ENCODE measurements at places on chromosomes 3 and 15.

DNA sequence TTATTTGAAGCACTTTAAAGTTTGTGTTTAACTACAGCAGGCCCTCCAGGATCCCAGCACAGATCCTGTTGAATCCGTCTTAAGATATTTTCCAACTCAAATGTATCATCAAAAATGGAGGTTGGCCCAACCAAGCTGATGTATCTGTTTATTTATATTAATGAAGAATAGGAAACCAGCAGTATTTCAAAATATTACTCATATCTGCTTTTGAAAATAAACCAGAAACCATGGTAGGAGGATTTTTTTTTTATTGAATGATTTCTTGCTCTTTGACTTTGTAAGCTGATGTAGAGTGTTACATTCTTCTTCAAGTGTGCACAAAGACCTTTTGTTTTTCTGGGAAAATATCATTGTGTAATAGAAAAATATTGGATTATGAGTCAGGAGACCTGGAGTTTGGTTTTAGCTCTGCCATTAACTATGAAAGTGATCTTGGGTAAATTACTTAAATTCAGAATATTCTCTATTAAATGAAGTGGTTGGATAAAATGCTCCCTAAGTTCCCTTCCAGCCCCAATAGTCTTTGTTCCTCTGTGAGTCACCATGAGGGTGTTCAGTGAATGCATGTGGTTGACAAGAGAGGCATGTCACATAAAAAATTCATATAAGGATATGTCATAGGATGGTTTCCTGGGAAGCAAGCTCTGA lies 221.3 kb upstream of the GAP43 start:
- no peak for DNase-seq

GRCh38 chr15:40338041-40338657 lies 2.6 kb downstream of the CCDC9B start:
- peak; percentile 86 for DNase-seq

DNA sequence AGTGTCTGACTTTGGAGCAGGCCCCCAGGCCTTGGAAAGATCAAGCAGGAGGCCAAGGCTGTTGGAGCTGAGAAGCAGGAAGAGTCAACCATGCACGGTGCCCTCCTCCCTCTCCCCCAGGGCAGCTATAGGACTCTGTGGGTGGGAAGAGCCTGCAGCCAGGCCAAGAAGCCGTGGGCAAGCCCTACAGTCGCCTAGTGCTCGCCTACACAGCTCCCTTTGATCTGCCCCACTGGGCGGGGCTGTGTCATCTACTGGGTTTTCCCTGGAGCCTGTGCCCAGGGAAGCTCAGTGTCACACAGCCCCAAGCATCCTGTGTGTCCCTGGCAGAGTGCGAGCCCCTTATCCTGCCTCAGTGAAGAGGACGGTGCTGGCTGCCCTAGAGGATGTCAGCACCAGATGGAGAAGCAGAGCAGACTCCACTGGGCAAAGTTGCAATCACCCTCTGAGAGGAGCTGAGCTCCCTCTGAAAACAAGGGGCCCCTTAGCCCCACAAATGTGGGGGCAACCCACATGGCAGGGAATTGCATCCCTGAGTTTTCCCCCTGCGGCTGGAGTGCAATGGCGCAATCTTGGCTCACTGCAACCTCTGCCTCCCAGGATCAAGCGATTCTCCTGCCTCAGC lies 72.2 kb downstream of the KLF13 start:
- DNase-seq: peak; percentile 49

DNA sequence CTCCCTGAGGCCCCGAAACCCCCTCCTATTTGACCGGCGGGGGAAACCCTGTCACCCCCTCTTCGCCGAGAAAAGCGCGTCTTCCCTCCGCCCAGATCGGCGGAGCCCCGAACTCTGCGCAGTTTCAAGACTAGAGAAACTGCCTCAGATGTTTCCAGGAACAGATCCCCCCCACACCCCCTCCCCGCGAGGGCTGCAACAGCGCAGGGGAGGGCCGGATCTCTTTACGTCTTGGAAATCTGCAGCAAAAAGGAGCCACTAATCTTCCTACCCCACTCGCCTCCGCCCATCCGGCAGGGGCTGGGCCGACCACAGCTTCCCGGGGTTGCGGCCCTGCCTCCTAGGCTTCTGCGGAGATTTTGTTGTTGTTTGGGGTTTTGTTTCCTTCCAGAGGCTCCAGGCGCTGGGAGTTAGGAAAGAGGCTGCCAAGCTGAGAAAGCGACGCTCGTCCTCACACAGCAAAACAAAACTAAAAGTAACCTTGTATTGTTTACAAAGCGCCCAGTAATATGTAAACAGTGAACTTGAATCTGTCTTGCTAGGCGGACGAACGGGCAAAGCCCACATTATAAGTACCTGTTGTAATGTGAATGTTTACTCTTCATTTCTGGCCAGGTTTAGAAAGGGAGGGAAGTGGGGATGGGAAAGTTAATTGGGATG lies 2.2 kb downstream of the FOXB1 start:
- peak; percentile 64 for DNase-seq

DNA sequence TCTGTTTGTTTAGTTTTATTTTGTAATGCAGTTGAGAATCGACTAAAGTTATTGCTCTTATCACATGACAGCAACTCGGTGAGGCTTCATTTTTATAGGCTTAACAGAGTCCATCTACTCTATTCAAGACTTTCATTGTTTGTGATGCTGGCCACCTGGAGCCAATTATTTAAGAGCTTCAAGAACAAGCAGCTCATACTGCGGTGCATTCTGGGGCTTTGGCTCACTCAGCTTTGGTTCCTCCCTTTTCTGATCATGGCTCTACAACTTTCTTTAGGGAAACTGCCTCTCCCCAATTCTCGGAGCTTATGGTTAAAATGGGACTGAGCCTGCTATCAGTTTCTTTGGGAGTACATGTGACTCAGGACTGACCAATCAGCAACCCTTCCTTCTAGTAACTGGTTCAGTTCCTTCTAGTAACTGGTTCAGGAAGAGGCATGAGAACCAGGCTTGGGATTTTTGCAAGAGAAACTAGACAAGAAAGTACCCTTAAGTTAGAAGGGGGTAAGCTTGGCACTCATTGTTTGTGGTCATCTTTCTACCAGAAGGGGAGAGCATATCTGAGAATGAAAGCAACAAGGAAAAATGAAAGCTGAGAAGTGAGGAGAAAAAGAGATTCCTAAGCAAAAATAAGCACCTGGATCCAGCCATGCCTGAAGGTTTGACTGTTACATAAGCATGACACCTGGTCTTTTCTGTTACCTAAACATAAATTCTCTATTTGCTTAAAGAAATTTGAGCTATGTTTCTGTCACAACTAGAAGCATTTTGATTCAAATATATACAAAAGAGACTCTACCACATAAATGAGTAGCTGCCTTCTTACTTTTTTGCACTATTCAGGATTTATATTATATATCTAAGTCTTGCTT lies 24.1 kb upstream of the ARHGEF3 start:
- no peak for DNase-seq

DNA sequence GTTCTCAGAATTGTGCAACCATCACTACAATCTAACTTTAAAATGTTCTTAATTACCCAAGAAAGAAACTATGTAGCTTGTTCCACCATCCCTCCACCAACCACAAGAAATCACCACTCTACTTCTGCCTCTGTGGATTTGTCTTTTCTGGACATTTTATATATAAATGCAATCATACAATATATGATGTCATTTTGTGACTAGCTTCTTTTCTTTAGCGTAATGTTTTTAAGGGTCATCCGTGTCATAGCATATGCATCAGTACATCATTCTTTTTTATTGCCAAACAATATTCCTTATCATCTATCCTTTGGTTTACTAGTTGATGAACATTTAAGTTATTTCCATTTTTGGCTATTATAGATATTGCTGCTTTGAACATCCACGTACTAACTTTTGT lies 5.8 kb downstream of the ROBO2 start:
- no peak for DNase-seq

DNA sequence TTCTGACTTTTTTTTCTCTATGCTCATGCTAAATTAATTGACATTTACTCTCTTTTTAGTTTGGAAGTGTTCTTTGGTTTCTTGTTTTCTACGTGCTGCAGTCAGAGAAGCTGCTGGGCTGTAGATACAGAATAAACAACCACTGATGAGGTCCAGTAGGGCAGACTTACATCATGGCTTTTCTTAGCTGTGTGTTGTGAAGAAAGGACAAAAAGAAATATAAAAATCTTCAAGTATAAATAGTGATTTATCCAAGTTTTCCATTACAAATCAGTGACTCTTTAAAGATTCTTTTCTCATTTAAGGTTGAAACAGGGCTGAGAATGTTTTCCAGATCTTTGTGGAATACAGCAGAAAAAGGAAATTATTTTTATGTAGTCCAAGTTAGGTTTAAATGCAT lies 122.2 kb downstream of the CMSS1 start:
- no peak for DNase-seq

- no peak for DNase-seq
Observed at GRCh38 chr3:184601576-184602371, 40.2 kb downstream of the EPHB3 start.

GRCh38 chr3:150521463-150521862 lies 24.8 kb downstream of the SERP1 start:
- no peak for DNase-seq

DNA sequence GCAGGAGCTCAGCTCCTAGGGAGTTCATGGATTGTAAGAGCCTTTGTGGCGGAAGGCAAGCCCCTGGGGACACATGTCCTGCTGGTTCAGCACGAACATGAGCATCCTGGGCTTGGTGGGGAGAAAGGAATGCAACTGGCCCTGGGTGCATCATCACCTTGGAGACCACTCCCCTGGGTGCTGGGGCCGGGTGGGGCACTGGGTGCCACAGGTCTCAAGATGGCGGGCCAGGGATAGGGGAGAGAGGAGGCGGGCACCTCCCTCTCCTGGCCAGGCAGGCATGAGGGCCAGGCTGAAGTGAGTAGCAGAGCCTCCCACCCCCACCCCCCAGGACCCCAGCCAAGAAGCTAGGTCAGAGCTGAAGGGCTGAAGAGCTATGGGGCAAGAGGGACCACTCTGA lies 768 bp downstream of the PCBP4 start:
- no peak for DNase-seq

DNA sequence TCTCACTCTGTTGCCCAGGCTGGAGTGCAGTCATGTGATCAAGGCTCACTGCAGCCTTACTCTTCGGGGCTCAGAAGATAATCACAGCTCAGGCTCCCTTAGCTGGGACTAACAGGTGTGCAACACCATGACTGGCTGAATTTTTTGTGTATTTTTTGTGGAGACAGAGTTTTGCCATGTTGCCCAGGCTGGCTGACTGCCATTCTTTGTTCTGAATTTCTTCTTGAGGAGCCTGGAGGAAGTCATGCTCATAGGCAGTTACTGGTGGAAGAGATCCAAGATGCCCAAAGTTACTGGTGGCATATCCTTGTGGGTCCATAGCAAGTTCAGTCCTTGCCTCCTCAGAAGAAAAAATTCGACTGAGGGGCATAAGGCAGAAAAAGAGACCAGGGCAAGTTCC lies 16.6 kb upstream of the UBP1 start:
- no peak for DNase-seq

GRCh38 chr3:18732474-18732873 lies 307.3 kb upstream of the SATB1 start:
- no peak for DNase-seq

- no peak for DNase-seq
Observed at GRCh38 chr3:100206687-100207086, 54.1 kb upstream of the TBC1D23 start.

DNA sequence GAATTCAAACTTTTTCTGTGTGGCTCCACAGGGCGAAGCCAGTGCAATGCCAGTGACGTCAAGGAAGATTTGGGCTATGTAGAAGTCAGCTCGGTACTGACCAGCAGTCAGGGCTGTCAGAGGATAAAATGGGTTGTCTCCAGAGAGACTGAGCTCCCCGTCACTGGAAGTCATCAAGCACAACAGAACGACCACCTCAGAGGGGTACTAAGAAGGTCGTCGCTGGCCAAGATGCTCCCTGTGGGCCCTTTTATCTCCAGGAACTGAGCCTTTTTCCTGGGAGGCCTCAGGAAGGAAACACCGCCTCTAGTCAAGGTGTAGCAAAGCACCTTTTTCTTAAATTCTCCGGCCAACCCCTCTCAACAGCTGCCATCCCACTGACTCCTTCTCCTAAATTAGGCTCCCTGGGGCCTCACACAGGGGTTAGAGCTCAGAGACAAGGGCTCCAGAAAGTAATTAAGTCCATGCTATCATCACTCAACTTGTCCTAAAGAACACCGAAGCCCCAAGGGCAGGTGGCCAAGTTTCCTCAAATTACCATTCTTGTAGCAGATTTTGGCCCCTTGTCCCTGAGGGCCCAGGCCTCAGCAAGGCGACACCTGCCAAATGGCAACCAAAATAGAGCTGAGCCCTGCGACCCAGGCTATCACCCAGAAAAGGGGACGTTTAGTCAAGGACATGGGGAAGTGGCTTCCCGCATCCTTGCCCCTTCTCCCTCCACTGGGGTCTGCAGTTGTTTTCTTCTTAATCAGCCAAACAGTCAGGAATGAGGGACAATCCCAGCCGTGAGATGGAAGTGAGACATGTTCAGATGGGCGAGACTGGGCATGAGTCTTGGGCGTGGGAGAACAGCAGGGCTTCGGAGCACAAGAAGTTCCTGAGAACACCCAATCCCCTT lies 48.0 kb downstream of the SSUH2 start:
- no peak for DNase-seq

DNA sequence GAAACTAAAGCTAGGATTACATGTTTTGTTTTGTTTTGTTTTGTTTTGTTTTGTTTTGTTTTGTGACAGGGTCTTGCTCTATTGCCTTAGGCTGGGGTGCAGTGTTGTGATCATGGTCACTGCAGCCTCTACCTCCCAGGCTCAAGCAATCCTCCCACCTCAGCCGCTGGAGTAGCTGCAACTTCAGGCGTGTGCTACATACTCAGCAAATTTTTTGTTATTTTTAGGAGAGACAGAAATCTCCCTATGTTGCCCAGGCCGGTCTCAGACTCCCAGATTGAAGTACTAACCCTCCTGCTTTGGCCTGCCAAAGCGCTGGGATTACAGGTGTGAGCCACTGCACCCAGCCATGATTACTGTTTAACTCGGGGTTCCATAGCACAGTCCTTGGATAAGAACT lies 50.7 kb downstream of the LRCH3 start:
- DNase-seq: no peak

DNA sequence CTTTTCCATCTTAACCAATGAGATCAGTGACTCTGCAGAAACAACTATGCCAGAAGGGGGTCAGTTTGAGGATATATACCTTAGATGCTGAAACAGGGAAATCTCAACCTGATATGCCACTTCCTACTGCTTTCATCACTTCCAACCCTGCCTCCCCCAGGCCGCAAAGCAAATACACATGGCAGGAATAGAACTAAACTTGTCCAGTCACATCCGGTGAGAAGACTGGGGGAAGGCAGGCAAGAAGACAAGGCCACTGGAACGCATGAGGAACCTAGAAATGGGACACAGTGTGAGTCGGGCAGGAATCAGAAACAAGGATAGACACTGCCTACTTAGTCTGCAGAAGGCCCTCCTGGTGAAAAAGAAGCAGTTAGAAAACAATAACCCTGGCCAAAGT lies 90.6 kb downstream of the MYO5A start:
- DNase-seq: no peak

Measured in stimulated activated naive CD8-positive, alpha-beta T cell treated with anti-CD3 and anti-CD28 coated beads, Interleukin-15, Interleukin-2, amounts not matched to agents 100 U/mL and 50 U/mL, for 24 hours (primary cell).